NCI-H1105 treated with DMSO at 0.1 percent for 48 hours (cell line): ENCODE measurements at places on chromosomes 13 and 19.

- DNase-seq, result no peak
Measured at GRCh38 chr19:38661996-38662395, 14.5 kb downstream of the ACTN4 start.

DNA sequence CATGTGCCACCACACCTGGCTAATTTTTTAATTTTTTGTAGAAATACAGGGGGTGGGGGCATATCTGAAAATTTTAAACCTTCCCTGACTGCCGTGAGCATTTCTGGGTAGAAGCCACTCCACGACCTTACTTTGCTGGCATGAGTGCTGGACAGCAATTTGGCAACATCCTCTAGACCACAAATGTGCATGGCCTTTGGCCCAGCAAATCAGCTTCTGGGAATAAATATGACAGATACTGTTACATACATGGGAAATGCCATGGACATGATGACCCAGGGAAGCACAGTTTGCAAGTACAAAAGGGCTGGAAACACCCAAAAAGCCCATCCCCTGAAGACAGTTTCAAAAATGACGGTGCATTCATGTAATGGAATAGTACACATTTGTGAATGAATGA lies 3.2 kb upstream of the PVR start:
- DNase-seq, result no peak

- no peak for DNase-seq
Measured at GRCh38 chr13:83563499-83563898, 318.8 kb downstream of the SLITRK1 start.

DNA sequence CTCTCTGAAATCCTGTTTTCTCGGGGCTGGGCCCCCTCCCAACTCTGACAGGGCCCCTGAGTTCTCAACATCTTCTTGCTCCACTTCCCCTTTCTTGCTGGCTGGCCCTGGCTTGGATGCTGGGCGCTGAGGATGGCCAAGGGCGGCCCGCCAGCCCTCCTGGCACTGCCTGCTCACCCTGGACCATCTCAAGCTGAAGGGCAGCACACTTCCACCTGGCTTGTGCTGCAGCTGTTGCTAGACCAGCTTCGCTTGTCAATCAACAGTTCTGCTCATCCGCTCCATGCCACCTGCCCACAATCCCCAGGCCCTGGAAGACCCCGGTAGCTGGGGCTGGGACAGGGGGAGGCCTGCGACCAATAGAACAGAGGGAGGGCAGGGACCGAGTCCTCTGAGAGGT lies 6.9 kb upstream of the GMIP start:
- no peak for DNase-seq

- DNase-seq, result no peak
Measured at GRCh38 chr19:49070416-49070815, 2.1 kb downstream of the KCNA7 start.

- DNase-seq, result no peak
Measured at GRCh38 chr13:111945086-111945485, 121.9 kb upstream of the SOX1 start.

DNA sequence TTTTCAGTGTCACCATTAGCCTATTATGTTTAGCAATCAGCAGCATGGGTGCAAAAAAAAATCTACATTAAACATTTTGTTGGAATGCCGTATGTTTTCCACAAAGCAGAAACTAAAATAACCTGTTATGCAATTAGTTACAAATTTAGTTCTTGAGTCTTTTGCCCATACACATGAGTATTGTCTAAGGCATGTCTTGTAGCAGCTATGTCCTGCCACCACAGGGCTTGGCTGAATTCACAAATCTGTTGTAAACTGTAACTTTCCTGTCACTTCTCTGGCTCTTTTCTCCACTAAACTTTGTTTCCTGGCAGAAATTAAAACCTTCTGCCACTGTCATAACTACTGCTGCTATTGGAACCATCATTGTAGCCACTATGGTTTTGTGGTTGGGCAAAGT lies 277.9 kb upstream of the SPRY2 start:
- DNase-seq, result no peak

- DNase-seq, result no peak
Measured at GRCh38 chr19:12667731-12668302, 1.2 kb downstream of the WDR83 start.

- DNase-seq, result no peak
Measured at GRCh38 chr19:46812977-46813838, 24.8 kb upstream of the SLC1A5 start.

DNA sequence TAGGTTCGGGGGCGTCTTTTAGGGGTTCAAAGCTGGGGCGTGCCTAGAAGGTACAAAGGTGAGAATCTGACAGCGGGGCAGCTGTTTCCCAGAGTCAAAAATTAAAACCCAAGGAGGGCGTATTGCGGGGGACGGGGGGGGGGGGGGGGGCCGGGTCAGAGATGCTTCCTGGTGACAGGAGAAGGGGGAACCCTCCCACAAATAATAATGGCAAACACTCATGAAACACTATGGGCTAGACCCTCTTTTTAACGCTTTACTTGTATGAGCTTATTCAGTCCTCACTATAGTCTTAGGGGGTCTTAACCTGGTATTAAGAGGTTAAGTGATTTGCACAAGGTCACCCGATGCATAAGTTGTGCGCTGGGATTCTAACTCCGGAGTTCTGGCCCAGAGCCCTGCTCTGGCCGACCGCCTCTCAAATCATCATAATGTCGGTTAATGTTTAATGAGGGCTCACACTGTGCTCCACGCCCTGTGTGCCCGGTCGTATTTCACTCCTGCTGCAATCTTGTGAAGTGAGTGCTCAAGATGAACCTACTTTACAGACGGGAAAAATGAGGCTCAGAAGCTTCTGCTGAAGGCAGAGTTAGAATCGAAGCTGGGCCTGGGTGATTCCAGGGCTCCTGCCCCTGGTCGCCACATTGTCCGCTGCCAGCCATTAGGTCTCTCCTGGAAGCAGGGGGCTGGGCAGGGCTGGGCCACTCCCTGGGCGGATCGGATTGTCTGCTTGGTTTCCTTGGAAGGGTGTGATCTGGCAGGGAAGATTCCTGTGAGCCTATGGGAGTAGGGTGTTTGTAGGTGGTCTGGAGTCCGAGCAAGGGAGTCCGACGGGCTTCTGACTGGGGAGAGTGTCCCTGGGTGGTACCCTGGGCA lies 964 bp downstream of the PAK4 start:
- no peak for DNase-seq

- DNase-seq, result no peak
Measured at GRCh38 chr13:24381541-24382265, 72.3 kb downstream of the C1QTNF9 start.

GRCh38 chr13:79194272-79194671 lies 211.8 kb downstream of the RBM26 start:
- no peak for DNase-seq

DNA sequence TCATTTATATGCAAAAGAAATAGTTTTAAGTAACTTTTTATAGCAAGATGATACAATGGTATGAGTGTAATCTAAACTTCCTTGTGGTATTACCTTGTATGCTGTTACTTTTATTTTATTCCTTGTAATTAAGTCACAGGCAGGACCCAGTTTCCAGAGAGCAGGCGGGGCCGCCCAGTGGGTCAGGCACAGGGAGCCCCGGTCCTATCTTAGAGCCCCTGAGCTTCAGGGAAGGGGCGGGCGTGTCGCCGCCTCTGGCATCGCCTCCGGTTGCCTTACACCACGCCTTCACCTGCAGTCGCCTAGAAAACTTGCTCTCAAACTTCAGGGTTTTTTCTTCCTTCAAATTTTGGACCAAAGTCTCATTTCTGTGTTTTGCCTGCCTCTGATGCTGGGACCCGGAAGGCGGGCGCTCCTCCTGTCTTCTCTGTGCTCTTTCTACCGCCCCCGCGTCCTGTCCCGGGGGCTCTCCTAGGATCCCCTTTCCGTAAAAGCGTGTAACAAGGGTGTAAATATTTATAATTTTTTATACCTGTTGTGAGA lies 10.2 kb downstream of the PLPPR3 start:
- DNase-seq, result no peak

- no peak for DNase-seq
Measured at GRCh38 chr19:3995607-3996006, 10.3 kb upstream of the EEF2 start.

DNA sequence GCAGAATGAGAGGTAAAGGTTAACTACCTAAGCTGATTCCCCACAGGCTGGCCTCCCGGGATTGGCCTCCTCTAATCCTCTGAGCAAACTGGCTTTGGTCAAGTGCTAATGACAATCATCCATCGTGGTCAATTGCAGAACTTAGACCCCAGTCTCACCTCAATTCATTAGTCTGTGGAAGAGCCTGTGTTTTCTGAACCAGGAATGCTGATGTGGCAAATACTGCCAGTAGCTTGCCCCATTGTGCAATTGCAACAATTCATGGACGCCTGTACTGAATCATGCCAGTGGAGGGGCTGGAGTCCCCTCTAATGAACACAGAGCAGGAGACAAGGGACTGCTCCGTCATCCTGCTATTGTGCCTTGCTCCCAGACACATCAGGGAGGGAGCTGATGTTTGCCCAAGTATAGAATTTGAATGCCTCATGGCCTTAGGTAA lies 1256.5 kb downstream of the EFNB2 start:
- no peak for DNase-seq
